ENCODE measurements at places on chromosomes 3 and 15.

DNA sequence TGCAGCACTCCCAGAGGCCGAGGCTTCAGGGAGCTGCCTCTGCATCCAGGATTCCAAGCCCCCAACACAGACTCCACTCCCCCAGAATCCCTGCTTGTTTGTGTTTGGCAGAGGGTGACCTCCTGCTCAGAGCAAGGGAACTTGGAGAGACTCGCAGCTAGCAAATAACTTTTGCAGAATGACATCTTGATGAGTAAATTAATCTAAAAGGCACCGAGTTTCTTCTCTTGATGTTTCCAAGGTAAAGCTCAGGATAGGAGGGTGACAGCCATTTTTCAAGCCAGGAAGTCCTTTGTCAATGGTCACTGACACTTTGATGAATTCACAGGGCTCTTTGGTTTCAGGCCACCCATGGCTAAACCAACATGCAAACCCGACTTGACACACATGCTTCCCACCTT is 523.0 kb downstream of the NTRK3 start:
- DNase-seq = no peak

DNA sequence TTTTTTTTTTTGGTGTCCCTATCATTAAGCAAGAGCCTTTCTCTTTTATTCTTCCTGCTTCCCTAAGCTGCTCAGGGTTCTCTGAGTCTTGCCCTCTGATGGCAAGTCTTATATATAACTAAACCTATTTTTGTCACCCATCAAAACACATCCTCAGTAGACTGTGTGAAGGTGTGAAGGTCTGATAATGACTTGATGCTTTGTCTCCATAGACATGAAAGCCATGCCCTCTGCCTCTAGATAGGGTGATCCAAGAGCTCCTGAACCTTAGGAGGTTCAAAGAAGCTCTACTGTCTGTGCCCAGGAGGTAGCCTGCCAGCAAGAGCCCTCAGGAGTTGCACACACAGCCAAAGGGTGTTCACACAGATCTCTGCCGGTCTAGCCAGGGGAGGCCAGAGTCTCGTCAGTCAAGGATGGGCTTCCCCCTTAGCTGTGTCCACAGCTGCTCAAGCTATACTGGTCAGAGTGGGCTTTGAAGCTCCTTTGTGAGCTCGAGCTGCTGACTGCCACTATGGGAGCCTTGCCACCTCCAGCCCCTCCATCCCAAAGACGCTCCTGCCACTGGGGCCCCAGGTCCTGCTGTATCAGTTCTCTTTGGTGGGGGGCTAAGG is 13.1 kb upstream of the SNX22 start:
- no peak for DNase-seq

DNA sequence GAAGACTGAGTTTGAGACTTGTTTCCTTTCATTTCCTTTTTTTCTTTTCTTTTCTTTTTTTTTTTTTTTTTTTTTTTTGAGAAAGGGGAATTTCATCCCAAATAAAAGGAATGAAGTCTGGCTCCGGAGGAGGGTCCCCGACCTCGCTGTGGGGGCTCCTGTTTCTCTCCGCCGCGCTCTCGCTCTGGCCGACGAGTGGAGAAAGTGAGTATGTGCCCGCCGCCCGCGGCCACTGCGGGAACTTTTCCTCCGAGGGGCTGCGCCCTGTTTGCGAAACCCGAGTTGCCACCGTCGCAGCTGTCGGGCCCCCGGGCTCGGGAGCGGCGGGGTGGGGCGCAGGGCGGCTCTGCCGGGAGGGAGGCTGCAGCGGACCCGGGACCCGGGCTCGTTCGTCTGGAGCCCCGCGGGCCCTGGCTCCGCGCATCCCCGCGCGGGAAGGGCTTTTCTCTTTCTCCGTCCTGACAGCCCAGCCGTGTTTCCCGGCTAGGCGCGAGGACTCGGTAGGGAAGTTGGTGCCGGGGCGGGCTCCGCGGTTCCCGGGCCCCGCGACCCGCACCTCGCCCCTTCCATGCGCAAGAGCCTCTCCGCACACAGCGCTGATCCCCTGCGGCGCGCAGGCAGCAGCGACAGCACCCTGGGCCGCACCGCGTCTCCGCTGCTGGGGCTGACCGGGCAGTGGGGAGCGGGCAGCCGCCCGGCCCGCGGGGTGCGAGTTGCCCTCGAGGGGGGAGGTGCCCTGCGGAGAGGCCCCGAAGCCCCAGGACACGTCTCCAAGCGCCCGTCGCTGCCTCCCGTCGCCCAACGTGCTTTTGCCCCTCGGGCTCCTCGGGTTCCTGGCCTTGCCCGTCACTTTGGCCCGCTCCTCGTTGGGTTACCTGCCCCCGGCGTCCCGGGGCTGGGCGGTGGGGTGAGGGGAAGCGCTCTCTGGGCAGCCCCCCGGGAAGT is 1.4 kb downstream of the IGF1R start:
- DNase-seq = no peak

DNA sequence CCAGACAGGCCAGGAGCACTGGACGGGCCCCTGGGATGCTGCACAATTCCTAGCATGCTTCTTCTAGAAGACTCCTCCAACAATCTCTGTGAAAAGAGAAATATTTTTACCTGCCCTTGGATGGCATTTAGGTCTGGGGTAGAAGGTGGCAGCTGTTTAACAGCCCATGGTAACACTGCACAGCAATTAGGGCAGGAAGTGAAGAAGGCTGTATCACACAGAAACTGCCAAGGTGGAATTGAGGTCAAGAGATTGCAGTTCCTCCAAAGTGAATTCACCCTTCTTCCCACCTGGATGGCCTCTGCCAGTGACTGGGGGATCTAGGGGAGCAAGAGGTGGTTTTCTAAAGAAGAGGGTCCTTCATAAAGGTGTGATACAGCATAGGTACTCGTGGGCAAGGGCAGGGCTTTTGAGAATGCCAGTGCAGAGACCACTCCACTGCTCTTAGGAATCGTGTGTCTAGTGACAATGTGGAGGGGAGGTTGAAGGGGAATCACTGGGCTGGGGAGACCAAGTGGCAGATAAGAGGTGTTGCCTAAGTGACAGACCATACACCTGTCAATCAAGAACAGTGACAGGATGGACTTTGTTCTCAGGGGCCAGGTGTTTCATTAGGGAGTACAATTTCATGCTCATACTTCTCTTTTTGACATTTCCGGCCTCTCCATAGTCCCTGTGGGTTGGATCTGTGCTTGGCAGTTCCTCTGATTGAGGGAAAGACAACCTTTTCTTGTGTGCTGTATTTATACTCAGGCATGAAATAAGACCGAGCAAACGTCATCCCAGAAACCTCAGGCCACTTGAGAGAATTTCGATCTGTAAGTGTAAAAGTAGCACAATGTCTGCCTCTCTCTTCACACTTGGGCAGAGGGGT is 83.5 kb upstream of the BCL6 start:
- no peak for DNase-seq

GRCh38 chr3:129185783-129186182 is 2.1 kb upstream of the CNBP start:
- DNase-seq = no peak

DNA sequence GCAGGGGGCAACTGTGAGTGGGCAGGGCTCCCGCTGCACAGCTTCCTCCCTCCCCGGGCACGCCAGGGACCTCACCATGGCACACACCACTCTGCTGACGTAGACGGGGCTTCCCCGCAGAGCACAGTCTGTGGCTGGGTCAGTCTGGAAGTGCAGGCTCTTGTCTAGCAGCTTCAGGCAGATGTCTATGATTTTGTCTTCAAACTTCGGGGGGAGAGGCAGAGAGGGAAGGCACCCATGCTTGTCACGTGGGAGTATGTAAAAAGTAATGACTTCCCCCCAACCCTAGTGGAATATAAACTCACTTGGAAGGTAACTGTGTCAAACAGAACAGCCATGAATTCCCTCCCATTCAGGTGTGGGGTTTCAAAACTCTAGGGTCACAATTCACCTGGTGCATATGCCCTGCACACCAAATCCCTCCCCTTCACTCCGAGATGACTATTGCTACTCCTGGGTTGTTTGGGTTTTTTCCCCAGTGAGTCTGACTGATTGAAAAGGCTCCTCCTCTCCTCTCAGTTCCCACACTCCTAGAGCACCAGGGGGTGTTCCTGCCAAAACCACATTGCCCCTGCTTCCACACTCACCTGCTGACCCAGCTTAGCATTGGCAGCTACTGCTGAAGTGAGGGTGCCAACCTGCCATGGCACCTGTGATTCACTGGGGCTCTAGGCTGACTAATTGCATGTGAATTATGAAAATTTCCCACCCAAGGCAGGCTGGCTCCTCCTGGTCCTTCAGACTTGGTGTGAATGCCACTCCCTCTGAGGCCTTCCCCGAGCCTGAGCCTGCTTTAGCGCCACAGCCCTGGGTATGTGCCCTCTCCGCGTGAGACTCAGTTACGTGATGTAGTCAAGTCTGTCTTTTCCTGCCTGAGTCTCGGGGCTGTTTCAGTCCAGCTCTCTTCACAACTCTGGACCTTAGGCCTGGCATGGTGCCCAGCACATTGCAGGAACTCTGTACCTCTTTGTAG is 13.0 kb downstream of the TGM5 start:
- peak; percentile 29 for DNase-seq

DNA sequence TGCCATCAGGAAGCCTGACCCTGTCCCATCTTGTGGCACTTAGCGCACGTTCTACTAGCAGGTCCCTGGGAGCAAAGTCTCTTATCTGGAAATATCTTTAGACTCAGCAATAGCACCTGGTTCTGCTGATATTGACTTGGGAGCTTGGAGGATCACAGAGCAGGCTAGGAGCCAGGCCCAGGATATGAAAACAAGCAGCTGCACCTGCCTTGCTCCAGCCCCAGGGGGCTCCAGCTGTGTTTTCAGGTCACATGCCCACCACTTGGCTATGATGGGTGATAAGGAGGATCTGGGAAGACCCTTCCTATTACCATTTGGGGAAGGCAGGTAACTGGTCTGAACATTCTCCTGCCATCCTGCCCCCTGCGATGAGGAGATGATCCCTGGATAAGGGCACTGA is 87.8 kb downstream of the C3orf70 start:
- DNase-seq = no peak

DNA sequence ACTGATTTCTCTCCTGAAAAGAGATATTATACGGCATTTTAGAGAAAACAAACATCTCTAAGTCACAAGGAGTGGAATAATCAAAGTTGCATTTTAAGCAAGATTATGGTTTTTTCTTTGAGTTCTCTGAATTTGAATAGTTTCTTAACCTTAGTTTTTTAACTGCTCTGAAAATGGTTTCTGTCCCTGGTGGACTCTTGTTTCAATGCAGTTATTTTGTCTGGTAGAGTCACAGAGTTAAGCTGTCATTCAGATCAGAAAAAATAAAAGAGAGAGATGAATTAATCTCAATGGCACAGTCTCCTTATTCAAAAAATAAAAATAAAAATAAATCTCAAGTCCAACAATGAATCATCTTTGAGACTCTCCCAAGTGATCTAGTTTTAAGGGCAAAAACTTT is 19.0 kb downstream of the AGTR1 start:
- DNase-seq = no peak

GRCh38 chr15:58217460-58217859 is 79.3 kb downstream of the AQP9 start:
- DNase-seq = no peak
